ENCODE measurements at places on chromosomes 16 and 17.
A peak's percentile ranks its signal among the peaks of the same experiment; 100 is the strongest.

GRCh38 chr17:21165922-21166594 is 39.3 kb downstream of the DHRS7B start:
- no peak for DNase-seq

- no peak for DNase-seq
These were observed 57.0 kb downstream of the BAIAP2 start for GRCh38 chr17:81091774-81092517.

- DNase-seq = no peak
These were observed 8.9 kb upstream of the TMEM220 start for GRCh38 chr17:10738521-10739258.

DNA sequence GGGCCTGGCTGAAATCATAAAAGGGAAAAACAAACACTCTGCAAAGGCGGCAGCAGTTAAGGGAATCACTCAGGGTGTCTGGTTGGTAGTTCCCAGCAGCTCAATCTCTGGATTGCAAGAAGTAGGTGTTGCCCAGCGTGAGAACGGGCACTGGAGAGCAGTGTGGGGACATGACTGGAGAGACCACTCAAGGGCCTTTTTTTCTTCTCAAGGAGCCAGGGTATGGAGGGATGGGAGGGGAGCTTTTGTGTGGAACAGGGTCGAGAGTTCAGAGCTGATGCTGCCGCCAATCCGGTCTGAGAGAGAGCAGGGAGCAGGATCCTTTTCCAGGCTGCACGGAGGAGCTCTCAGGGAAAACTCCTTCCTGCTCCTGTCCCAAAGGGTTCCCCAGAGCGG is 15.2 kb downstream of the SCNN1B start:
- no peak for DNase-seq

DNA sequence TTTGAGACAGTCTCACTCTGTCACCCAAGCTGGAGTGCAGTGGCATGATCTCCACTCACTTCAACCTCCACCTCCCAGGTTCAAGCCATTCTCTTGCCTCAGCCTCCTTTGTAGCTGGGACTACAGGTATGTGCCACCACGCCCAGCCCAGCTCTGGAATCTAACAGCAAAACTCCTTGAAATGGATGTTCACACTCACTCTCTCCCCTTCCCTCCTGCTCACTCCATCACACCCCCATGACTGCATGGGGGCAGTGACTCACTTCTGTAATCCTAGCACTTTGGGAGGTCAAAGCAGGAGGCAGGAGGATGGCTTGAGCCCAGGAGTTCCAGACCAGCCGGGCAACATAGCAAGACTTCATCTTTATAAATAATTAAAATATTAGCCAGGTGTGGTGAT is 11.1 kb upstream of the TFAP4 start:
- no peak for DNase-seq

DNA sequence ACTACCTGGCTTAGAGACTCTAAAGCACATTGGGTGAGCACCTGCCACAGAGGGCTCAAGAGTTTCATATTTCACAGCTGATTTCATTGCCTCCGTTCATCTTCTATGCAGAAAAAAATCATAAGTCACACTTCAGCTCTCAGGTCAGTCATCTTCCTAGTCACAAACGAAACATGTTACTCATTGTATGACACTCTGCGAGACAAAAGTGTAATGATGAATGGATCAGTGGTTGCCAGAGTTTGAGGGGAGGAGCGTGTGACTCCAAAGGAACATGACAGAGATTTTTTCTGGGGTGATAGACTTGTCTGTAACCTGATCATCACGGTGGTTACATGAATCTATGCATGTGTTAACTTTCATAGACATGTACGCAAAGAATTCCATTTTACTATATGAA is 195.2 kb upstream of the CNTNAP4 start:
- DNase-seq = no peak

DNA sequence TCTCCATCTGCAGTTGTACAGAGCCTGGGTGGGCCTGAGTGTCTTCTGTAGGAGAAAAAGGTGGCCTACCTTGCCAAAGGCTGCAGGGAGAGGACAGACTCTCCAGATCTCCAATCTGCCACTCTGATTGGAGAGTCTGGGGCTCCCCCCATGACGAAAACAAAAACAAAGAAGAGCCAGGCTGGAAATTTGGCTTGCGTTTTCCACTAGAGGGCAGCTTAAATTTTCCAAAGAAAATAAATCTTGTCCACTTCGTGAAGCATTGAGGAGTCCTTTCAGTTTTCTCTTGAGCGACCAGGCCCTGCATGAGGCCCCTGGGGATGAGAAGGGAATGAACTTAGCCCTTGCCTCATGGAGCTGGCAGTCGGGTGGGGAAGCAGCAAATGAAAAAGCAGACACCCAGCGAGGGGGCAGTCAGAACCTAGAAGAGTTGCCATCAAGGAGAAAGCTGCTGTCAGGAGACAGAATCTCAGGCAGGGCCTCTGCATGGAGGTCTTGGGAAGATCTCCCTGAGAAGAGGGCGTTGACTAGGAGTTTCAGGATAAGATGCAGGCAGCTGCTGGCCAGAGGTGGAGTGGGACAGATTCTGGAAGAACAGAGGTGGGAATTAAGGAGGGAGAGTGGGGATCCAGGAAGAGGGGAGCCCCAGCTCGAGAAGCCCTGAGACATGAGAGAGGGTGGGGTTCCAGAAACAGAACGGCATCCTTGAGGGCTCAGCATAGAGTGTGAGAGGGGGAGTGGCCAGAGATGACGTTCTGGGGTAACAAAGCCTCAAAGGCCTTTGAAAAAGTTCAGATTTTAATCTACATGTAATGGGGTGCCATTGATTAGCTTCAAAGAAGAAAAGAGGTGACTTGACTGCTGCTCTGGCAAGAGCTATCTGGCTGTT is 8.4 kb upstream of the SHCBP1 start:
- DNase-seq = no peak

DNA sequence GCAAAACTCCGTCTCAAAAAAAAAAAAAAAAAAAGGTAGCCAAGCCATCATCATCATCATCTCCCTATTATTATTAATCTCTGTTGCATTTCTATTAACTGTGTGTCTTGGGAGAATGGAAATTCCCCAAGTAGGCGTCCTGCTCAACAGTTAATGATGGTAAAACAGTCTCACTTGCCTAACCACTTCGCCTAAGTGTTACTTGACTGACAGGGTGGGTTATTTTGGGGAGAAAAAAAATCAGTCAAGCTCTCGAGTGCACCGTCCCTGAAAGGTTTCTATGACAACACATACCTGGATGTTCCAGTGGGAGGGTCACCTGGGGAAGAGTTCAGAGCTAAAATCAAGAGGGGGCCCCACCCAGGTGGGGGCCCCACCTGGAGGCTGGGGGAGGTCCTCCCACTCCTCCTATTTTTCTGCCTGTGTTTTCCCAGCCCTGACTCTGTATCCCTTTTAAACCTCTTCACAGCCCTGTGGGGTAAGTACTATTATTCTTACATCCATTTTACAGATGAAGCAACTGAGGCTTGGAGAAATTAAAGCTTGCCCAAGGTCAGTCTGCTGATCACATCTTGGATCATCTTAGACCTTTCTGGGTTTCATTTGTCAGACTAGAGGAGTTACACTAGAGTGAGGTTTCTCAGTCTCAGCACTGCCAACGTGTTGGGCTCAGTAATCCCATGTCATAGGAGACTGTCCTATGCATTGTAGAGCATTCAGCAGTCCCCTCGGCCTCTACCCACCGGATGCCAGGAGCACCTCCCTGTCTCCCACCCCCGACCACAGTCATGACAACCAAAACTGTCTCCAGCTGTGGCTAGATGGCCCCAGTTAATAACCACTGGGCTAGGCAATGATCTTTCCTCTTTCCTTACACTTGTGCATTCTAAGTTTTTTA is 11.0 kb upstream of the ABAT start:
- DNase-seq = peak; percentile 10

GRCh38 chr17:61249649-61250299 is 149.9 kb upstream of the TBX2 start:
- DNase-seq = no peak

- no peak for DNase-seq
These were observed 6.5 kb downstream of the GOSR2 start for GRCh38 chr17:46929413-46929812.

- DNase-seq = peak; percentile 60
These were observed 534 bp downstream of the ARL2BP start for GRCh38 chr16:57245472-57246113.

DNA sequence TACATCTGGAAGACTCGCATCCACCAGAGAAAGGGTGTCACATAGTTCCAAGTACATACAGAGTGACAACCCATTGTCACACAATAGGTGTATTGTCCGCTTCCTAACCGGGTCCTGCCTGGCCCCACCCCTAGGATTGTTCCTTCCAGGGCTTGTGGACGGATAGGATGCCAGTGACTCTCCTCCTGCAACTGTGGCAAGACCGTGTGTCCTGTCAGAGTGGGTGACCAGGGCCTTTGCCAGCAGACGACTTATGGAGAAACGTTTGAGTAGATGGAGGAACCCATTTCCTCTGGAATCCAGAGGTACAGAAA is 258.4 kb downstream of the CPPED1 start:
- DNase-seq = peak; percentile 10

GRCh38 chr17:82947051-82947991 is 107.5 kb upstream of the ZNF750 start:
- DNase-seq = no peak

GRCh38 chr16:31708348-31708747 is 165.3 kb upstream of the ZNF267 start:
- no peak for DNase-seq

DNA sequence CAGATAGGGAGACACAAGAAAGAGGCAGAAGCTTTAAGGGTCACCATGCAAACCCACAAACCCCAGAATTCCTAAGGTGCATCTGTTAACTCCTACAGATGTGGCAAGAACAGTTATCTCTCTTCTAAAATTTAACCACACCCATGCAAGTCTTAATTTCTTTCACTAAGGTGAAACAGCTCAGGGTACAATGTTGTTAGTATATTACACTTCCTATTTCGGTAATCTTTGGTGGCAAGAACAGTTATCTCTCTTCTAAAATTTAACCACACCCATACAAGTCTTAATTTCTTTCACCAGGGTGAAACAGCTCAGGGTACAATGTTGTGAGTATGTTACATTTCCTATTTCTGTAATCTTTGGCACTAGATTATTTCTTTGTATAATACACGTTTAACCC is 6.6 kb downstream of the CCL23 start:
- DNase-seq = no peak

DNA sequence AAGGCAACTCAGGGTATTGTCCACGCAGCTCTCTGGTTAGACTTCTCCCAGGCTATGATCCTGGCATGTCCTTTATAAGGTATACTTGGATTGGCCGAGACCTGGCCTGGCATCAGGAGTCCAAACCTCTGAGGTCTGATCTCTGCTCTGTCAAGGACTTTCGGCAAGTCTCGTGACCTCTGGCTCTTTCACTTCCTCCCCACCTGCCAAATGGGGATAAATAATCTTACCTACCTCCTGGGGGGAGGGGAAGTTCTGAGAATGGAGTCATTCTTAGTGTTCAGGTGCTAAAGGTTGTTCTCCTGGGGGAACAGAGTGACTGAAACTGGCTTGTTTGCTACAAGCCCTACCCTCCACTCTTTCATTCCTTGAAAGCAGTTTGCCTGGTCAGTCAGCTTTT is 7.6 kb downstream of the ATXN1L start:
- DNase-seq = no peak

- DNase-seq = no peak
These were observed 77.8 kb downstream of the USP31 start for GRCh38 chr16:23071196-23072083.

GRCh38 chr17:55236316-55236715 is 28.4 kb upstream of the HLF start:
- no peak for DNase-seq

- DNase-seq = no peak
These were observed 948.7 kb downstream of the KCNJ2 start for GRCh38 chr17:71118039-71118438.
